ENCODE measurements at places on chromosomes 12 and 14. TPM values are rescaled to one million over a fixed set of nuclear protein-coding genes. Genes with fewer than 3 reads are reported as not detected.
A peak's percentile ranks its signal among the peaks of the same experiment; 100 is the strongest.

DNA sequence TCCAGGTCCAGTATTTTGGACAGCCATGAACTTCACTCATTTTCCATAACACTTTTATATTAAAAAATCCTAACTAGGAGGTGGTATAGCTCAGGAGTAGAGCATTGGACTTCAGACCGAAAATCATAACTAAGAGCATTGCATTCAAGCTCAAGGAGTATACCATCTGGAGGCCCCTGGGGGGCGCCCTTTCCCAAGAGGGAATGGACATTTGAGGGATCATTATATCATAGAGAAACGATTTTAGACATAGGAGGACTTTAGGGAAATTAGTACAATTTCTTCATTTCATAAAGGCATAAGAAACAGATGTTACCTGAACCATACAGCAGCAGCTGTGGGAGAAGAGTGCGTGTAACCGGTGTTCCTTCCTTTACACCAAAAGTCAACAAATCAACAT is 5.2 kb upstream of the ATG14 start:
- DNase-seq: peak; percentile 35

DNA sequence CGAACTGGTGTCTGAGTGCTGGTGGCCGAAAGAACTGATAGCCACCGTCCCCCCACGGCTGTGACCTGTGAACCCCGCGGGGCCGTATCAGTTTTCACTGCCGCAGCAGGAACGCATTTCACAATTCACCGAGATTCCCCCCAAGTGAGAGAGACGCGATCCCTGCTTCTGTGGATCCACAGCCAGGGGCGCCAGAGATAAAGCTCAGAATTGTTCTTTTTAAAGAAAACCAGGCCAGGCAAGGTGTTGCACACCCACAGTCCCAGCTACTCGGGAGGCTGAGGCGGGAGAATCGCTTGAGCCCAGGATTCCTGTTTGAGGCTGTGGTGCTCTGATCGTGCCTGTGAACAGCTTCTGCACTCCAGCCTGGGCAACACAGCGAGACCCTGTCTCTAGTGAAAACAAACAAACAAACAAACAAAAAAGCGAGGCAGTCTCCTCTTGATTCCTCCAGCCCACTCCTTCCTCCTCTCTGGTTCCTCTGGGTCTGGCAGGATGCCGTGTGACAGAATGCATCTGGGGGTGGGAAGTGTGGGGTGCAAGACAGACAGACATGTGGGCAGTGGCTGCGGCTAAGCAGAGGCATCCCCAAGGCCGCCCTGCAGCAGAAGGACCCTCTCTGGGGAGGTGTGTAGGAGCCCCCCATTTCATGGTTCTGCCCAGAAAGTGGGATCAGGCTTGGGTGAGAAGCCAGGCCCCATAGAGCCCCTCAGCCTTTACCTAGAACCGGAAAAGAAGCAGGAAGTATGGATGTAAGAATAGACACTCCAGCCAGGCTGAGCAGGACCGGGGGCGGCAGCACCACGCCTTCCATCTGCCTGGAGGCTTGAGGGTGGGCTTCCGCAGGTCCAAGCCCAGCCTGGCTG is 39.2 kb upstream of the PPP1R13B start:
- no peak for DNase-seq

DNA sequence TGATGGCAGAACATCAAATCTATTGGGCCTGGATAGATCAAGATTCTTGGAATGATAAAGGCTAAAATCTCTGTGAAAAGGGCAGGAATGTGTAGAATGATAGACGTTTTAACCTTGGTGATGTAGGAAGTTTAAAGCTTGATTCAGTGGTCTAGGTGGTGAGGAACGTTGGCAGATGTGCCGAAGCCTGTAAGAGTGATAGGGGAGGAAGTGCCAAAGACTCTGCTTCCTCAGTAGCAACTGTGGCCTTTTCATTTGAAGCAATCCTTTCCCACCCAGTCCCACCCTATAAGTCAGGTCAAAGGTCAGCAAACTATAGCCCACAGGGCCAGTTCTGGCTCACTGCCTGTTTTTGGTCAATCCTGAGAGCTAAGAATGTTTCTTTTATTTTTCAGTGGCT is 62.2 kb downstream of the MBIP start:
- no peak for DNase-seq

- DNase-seq: no peak
Observed at GRCh38 chr12:104689635-104690034, 232.9 kb downstream of the CHST11 start.

- DNase-seq: no peak
Observed at GRCh38 chr12:85951823-85952222, 77.7 kb downstream of the NTS start.

The KRT78 gene
- total RNA-seq: not detected

The ST8SIA1 gene
- total RNA-seq: 0.29 TPM
